Spinal cord (tissue), 10 donors: ENCODE measurements at places on chromosomes 6 and 20. TPM values are rescaled to one million over a fixed set of nuclear protein-coding genes. Genes with fewer than 3 reads are reported as not detected.

Gene HLA-DPB1
- total RNA-seq, result 21.3 TPM

- no peak for DNase-seq
Observed at GRCh38 chr6:9710574-9710973, 704.3 kb downstream of the TFAP2A start.

DNA sequence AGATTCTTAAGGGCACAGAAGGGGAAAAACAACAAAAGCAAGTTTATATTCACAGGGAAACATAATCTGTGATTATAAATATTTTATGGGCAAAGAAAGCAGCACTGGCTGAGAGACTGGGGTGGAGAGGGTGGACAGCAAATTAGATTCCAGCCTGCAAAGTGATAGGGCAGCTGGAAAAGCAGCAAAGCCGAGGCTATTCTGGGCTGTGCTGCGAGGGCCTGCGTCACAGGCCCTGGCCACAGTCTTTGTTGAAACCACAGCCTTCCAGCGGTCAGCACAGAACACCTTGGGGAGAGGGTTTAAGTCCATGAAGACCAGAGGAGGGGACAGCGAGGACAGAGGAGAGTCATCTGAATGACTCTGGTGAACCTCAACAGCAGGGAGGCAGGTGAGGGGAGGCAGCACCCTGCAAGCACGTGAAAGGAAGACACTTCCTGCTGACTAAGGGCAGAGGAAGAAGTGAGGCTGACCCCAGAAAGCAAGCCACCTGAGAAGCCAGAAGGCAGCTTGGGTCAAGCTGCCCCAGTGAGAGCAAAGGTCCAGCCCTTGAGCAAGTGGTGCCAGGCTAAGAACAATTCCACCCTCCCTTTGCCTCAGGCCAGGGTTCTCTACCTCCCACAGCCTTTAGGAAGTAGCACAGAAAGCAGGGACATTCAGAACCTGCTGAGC lies 17.1 kb downstream of the MRPL14 start:
- no peak for DNase-seq

Gene SNX14
- total RNA-seq, result 121 TPM

Gene FOXO3
- 38.0 TPM for total RNA-seq

DNA sequence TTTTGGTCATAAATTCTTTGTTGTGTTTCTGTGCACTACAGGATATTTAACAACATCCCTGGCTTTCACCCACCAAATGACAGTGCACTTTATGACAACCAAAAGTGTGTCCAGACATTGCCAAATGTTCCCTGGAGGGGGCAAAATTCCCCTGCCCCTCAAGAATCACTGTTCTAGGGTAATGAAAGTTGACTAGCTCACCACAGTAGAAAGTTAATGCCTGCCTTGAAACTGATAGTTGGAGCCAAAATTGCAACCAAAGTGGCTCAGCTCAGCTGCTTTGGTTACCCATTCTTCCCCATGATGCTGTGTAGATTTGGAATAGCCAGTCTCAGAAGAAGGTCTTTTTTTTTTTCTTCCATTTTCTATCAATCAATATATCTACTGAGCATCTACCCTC lies 150.6 kb downstream of the RALGAPA2 start:
- no peak for DNase-seq

DNA sequence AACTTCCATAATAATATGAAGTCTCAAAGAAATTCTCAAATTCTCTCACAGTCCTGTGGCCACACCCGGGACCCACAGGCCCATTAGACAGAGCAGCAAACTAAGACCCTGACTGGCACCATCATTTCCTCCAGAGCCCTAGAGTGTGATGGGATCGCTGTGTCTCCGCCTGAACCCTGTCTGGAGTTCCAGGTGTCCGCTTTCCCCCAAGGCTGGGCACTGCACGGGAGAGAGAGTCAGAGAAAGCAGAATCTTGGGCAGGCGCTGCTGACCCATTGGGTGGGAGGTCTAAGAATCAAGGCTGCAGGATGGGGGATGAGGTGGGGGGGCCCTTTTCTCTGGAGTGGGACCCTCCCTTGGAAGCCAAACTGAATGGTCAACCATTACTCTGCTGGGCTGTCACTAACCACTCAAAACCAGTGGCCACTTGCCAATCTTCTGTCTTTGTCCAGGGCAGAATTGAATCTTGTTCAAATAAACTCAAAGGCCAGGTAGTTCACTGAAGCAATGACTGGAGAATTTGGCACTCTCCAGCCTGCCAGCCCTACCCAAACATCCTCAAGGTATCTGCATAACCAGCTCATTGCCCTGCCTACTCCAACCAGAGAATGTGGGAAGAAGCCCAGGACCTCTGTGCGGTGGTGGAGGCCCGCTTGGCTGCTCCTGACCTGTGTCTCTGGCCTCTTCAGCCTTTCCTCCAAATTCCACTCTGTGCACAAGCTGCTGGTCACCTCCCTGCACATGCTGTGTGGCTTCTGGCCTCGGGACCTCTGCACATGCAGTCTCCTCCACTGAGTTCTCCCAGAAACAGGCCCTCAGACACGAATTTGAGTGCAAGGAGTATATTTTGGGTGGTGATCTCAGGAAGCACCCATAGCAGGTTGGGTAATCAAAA lies 141.1 kb downstream of the CEBPB start:
- DNase-seq, result no peak
